NCI-H2029 treated with DMSO at 0.1 percent for 48 hours (cell line): ENCODE measurements at places on chromosomes 1 and 21.

- no peak for DNase-seq
These were observed 26.6 kb downstream of the TCEA3 start for GRCh38 chr1:23397908-23398307.

- no peak for DNase-seq
These were observed 2.5 kb downstream of the PRDX6 start for GRCh38 chr1:173479649-173480048.

GRCh38 chr1:40300249-40300567 lies 16.9 kb downstream of the COL9A2 start:
- no peak for DNase-seq

DNA sequence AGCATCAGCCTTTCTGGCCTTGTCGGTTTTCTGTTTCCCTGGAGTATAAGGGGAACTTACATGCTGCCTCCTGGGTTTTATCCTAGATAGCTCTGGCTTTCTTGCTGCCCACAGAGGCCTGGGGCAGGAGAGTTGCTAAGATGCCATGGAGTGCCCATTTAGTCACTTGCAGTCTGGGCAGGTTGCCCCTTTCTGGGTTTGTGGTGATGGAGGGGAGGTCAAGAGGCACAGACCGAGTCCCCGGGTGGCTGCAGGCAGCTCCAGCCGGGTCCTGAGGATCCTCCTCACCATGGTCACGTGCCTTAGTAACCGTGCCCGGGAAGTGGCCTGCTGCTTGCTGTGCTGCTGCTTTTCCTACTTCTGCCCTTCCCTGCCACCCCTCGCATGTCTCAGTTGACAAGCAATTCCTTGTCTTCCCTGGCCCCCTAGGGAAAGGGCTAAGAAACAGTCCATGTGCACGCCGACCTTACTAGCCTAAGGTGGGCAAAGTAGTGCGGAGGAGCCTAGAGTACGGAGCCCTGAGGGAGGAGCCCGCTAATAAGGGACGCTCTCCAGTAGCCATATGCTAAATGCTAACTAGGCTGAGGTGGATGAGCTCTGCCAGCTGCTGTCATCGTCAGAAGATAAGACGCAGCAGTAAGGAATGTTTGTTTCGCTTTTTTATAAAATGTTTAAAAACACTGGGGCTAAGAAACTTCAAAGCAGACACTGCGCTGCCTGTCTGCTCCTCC lies 34.8 kb downstream of the CLCA1 start:
- no peak for DNase-seq

- no peak for DNase-seq
These were observed 317.9 kb downstream of the LTN1 start for GRCh38 chr21:28674763-28675162.

- DNase-seq = no peak
These were observed 77.4 kb downstream of the DESI2 start for GRCh38 chr1:244730153-244730933.

DNA sequence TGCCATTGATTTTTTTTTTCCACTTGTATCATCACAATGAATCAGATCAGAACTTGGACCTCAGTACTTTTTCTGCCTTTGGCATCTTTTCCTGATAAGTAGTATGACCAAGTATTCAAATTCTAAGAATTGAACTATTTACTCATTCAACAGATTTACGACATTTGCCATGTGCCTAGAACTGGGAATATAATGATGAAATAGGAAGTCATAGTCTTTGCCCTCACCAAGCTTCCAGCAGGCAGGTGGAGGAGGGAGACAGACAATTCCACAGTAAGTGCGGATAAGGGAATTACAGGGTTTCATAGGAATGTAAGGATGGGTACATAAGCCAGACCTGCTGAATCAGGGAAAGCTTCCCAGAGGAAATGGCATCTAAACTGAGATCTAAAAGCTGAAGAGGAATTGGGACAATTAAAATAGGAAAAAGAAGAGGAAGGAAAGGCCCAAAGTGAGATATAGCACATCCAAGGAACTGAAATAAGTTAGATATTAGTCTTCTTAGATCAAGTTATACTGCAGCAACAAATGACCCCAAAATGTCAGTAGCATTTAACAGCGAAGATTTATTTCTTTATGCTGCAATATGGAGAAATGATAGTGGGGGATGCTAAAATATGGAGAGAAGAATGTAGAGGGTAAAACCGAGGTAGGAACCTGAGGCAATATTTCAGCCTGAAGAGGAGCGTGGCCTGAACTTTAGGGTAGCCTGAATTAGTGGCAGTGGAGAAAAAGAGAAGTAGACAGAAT lies 5.3 kb upstream of the DDX59 start:
- no peak for DNase-seq

GRCh38 chr21:31195334-31196015 lies 148.6 kb downstream of the TIAM1 start:
- no peak for DNase-seq

DNA sequence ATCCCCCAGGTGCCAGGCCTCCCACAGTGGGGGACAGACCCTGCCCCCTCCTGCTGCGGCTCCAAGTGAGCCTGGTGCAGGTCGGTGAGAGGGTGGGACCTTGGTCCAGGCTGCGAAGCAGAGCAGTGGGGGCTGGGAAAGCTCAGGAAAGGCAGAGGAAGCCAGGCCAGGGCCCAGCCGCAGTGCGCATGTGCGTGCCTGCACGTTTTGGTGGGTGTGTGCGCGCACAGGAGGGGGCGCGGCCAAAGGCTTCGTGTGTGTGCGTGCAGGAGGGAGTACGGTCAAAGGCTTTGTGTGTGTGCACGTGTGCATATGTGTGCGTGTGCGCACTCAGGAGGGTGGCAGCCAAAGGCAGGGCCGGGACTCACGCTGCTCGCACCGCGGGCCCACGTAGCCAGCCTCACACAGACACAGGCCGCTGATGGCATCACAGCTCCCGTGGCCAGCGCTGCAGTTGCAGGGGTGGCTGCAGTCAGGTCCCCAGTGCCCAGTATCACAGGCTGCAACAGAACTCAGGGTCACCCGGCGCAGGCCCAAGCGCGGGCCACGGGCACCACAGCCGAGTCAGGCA lies 45.9 kb downstream of the ARHGEF16 start:
- DNase-seq = no peak

GRCh38 chr1:172929006-172929405 lies 121.7 kb downstream of the TNFSF18 start:
- no peak for DNase-seq

DNA sequence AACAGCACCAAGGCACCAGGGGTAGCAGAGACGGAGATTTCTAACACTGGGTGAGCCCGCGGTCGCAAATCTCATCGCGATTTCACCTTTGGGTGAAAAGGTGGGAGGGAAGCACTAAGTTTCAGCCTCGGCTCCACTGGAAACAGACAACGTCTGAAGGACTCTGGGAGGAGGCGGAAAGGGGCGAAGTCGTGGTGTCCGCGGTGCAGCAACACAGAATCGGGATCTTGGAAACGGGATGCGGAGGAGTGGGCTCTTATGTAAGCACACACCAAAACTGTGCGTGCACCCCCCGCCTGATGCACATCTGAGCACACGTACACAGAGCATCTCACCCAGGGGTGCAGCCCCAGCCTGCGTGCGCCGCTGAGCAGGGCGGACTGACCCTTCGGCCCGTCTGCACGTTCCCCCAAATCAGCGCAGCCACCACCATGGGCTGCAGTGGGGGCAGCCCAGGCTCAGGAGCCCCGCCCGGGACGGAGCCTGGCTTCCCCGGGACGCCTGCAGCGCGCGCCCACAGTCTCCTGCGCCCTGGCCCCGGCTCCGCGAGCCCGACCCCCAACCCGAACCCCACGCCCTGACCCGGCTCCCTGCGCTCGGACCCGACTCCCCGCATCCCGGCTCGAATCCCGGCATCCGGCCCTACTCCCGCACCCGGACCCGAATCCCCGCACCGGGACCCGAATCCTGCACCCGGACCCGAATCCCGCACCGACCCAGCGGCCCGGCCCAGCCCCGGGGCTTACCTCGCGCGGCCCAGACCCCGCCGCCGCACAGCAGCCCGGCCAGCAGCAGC lies 670 bp downstream of the CLSTN1 start:
- peak; percentile 10 for DNase-seq

DNA sequence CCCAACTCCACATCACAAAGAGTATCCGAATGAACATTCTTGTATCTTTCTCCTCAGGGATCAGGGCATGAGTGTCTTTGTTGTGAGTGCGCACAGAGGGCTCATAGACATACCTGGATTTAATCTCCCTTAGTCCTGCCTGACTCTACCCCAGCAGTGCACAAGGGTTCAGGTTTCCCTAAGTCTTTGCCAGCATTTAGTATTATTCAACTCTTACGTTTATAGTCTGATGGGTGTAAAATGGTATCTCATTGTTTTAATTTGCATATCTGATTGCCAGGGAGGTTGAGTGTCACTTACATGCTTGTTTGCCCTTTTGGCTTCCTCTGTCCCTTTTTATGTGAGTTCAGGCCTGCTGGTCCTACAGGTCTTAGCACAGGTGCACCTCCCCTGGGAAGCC lies 49.5 kb downstream of the FOXD2 start:
- DNase-seq = no peak

DNA sequence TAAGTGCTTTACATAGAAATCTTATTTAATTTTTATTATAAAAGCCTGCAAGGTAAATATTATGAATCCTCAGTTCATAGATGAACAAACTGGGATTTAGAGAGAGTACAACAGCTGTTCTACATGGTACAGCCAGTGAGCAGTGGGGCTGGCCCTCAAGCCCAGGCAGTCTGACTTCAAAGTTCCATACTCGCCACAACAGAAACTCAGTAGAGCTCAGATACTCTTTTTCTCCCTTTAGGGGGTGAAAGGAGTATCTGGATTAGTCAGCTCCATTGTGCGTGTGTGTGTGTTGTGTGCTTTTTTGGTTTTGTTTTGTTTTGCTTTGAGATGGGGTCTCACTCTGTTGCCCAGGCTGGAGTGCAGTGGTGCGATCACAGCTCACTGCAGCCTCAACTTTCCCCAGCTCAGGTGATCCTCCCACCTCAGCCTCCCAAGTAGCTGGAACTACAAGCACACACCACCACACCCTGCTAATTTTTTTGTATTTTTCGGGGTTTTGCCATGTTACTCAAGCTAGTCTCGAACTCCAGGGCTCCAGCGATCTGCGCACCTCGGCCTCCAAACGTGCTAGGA lies 378.5 kb downstream of the SMYD3 start:
- no peak for DNase-seq

DNA sequence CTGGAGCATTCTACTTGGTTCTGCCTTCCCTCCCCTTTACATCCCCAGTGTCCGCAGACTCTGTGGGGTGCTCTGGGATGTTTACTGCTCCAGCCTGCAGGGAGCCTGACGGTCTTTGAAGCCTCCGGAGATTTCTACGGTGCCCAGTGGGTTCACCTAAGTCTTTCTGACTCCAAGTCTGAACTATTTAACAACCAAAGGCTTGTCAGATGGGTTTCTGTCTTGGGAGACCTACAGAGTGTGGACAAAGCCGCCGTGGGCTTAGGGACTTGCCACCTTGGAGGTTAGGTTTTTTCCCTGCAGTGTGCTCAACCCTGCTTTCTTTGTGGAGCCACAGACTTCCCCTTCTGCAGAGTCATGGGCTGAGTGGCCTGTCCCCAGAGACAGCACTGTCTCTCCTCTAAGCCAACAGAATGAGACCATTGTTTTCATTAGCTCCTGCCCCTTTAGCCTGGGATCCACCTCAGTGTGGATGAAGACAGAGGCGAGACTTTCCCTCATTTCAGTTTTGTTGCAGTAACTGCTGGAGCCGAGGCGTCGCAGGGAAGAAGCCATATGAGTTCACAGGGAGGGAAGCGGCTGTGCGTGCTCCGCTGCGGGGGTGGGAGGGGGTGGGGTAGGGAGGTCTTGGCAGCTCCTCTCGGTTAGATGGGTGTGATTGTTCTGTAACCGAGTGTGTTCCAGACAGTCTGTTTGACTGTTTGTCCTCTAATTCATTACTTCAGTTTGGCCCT lies 120.7 kb downstream of the CNIH3 start:
- DNase-seq = no peak

GRCh38 chr1:96880626-96881025 lies 159.0 kb downstream of the PTBP2 start:
- no peak for DNase-seq

DNA sequence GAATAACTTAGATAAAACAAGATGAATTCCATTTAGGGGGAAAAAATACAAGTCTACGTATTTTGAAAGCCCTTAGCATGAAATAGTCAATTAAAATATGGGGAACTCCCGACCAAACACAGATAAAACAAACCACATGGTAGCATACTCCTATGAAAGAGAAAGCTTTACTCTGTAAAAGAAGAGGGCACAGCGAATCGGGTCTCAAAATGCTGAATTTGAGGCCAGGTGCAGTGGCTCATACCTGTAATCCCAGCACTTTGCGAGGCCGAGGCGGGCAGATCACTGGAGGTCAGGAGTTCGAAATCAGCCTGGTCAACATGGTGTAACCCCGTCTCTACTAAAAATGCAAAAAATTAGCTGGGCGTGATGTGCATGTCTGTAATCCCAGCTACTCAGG lies 116.9 kb upstream of the TIAM1 start:
- DNase-seq = no peak

DNA sequence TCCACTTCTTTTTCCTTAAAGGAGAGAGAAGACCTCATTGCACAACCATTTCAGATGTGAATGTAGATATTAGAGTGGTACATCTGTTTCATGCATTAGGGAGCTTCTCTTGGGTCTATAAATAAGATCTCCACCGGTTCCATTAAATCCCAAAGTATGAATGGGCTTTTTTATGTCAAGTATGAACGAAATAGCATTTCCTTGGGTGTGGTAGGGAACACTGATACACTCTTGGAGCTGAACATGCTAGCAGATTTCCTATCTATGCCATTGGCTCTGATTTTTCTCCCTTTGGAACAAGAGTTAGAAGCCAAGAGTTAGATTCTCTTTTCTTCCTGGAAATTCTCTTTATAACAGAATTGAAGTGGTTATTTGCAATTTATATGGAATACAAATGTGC lies 245.6 kb upstream of the ADAMTS5 start:
- no peak for DNase-seq

DNA sequence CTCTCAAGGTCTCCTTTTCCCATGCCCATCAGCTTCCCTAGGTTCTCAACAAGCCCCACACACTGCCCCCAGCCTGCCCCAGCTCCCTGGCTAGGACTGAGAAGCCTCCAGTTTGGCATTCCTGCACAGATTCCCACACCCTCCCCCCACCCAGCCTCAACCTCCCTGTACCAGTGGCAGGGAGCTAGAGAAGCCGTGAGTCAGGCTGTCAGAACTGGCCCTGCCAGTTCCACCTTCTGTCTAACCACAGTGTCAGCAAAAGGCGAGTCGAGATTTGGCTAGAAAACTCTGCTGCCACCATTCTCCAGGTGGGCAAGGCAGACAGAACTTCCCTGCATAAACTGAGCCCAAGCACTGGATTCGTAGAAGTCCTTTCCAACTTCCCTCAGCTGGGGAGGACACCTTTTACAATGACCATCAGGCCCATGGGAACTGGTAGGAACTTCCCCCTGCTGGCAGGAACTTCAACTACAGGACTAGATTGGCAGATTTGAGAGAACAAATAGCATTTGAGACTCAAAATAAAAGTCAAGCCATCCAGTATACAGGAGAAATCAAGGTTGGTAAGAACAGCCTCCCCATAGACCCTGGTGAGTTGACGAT lies 31.0 kb downstream of the TNNT2 start:
- peak; percentile 36 for DNase-seq

GRCh38 chr1:68196676-68197075 lies 35.6 kb downstream of the WLS start:
- DNase-seq = no peak

GRCh38 chr1:28581531-28582247 lies 10.4 kb upstream of the RAB42 start:
- DNase-seq = peak; percentile 65

- DNase-seq = no peak
These were observed 84.4 kb upstream of the HOOK1 start for GRCh38 chr1:59730302-59730701.
